AG08396 (cell line): ENCODE measurements at places on chromosomes 1 and 21.

- DNase-seq: no peak
Measured at GRCh38 chr1:231062500-231063270, 22.6 kb upstream of the FAM89A start.

DNA sequence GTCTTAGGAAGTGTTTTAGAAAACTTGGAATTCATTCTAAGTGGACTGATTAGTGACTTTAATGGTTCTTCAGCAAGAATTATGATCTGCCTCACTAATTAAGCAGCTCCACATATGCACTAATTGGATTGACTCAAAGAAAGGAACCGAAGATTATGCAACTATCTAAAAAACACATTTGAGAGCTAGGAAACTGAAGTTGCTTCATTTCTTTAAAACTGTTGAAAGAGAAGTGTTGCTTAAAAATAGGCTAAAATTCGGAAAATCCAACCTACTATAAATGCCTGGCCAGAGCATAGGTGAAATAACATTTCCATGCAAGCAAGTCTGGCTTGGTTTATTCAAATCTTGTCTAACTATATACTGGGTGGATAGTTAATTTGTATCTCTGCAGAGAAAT is 502.9 kb upstream of the ZRANB2 start:
- no peak for DNase-seq

GRCh38 chr1:226827458-226827857 is 43.0 kb upstream of the PSEN2 start:
- no peak for DNase-seq

DNA sequence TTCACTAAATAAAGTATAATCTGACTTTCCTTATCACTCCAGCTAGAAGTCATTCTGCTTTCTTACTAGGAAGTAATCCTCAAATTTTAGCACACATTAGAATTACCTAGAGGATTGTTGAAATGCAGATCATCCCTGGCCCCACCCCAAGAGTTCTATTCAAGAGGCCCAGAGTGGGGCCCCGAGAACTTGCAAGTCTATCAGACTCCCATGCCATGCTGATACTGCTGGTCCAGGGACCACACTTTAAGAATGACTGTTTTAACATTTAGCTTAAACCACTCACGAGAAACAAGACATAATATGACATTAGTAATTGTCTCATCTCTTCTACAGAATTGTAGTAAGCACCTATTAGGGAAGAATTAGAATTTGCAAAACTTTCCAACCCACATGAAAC is 7.7 kb upstream of the SYNJ1 start:
- no peak for DNase-seq

- no peak for DNase-seq
Measured at GRCh38 chr1:28755701-28756100, 19.0 kb downstream of the YTHDF2 start.

DNA sequence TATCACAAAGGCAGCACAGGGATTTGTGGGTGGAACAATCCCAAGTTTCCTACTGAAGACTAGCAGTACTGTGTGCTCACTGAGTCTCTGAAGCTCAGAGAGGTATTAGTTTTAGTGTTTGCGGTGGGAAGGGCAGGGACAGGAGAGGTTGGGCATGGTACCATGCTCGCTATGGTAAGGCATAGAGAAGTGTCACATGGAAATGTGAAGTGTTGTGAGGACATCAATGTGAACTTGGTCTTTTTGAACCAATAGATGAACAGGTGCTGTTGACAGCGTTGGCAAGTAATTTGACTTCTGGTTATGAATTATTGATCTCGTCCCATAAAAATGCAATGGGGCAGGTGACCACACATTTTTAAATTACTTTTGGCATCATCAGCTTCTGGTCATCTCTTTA is 55.8 kb upstream of the ADAMTS1 start:
- no peak for DNase-seq

- DNase-seq: peak; percentile 74
Measured at GRCh38 chr1:229430761-229431283, 3.1 kb downstream of the ACTA1 start.

DNA sequence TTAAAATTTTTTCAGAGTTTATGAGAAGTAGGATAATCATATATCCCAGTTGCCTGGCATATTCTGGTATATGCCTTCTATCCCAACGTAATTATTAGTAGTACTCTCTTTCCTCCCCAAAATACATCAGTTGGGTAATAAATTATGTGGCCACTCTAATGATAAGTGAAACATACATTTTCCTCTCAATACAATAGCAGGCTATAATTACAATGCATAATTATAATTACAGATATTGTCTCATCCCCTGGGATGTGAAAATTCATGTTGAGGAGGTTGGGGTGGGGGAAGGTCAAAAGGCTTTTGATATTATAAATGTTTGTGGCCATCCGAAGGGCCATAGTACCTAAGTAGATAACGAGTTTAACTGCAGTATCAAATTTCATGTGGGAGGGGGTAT is 277.1 kb downstream of the ST6GALNAC3 start:
- DNase-seq: no peak

DNA sequence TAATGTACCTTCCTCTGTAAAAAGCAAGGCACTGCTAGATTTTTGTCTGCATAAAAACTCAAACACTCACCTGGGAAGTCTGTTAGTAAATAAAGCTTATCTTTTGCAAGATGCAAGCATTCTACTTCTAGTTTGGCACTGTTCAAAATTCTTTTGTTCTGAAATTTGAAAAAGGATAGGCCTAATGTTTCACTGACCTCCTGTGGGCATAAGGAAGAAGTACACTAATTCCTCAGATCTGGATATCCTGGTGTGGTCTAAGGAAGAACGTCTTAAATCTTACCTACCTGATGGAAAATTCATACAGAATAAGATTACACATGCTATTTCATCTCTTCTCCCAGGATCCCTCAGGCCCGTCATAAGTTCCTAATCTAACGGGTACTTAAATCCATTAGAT is 93.5 kb upstream of the CAMK1G start:
- no peak for DNase-seq

DNA sequence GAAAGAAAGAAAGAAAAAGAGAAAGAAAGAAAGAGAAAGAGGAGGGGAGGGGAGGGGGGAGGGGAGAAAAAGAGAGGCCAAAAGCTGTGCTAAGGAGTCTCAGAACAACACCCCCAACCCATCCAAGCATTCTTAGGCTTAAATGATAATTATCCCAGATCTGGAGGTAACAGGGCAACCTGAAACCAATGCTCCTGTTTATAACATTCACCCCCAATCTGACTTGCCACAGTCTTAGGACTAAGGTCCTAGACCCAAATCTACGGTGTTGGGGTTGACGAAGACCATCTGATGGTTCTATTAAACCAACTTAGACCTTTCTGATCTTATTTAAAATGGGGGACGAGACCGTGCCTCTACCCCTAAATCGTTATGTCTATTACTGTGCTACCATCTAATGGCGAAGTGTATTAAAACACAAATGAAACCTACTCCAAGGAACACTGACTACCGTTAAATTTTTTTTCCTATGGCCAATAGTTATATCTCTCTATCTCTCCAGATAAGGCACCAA is 119.3 kb upstream of the CDC42BPA start:
- DNase-seq: peak; percentile 70

DNA sequence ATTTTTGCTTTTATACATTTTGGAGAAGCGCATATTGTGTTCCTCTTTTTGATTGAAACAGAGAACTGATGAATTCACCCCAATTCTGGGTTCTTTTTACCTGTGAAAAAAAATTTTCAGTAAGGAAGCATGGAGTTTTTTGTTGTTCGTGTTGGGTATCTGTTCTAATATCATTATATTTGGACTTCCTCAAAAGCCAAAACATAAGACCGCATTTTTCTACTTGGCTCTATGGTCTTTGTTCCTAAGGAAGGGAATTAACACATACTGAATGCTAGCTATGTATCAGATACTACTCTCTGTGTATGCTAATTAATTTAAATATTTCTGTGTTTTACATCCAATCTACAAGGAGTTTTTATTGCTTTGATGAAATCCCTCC is 12.9 kb downstream of the EPB41 start:
- DNase-seq: no peak

DNA sequence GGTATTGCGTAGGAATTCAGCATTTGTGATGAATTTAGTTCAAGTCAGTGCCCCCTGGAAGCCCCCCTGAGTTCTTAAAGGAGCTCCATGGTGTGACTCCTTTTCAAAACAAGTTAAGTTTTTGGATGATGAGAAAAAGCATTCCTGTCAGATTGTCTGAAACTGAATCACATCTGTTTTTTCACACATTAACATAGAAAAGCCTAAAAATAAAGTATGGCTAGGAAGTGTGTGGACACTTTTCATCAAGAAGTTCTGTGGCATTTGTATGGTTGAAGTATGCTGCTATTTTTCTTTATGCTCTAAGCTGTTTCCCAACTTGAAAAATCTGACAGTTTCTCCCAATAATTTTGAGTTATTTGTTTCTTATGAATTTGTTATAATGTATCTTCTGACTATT is 33.7 kb downstream of the PRDM2 start:
- no peak for DNase-seq

- no peak for DNase-seq
Measured at GRCh38 chr21:37532868-37533780, 166.6 kb downstream of the DYRK1A start.

DNA sequence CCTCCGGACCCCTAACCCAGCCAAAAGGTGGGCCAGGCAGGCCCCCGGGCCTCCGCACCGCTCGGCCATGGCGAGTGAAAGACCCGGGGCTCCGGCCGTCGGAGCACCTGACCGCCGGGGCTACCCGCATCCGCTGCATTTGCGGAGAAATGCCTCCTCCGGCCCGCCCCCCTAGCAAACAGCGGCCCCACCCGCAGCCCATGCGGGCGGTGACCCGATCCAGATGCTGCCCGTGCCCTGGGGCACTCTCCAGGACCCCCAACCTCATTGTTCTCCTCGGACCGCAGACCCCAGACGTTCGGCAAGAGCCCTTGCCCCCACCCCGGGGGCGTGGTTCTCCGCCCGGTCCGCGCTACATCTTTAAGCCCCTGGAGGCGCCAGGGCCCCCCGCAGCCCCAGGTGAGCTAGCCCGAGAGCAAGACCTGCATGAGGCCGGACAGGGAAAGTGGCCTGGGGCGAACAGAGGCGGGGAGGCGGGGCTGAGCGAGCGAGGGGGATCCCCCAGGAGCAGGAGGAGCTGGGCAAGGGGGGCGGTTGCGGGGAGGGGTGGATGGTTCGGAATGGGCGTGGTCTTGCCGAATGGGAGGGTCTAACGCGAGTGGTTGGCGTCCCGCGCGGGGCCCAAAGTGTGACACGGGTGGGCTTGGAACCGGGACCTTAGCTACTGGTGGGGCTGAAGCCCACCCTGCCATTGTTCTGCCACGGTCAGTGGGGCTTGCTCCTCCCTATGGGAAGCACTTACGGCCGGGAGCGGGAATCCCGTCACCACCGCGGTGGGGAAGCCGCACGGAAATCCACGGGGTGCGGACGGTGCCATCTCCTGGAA is 6.3 kb upstream of the CRYBG2 start:
- no peak for DNase-seq

- DNase-seq: no peak
Measured at GRCh38 chr1:247064304-247064703, 14.3 kb downstream of the ZNF670 start.
